C1 segment of cervical spinal cord (tissue), 14 donors: ENCODE measurements at places on chromosomes 3 and 15.

DNA sequence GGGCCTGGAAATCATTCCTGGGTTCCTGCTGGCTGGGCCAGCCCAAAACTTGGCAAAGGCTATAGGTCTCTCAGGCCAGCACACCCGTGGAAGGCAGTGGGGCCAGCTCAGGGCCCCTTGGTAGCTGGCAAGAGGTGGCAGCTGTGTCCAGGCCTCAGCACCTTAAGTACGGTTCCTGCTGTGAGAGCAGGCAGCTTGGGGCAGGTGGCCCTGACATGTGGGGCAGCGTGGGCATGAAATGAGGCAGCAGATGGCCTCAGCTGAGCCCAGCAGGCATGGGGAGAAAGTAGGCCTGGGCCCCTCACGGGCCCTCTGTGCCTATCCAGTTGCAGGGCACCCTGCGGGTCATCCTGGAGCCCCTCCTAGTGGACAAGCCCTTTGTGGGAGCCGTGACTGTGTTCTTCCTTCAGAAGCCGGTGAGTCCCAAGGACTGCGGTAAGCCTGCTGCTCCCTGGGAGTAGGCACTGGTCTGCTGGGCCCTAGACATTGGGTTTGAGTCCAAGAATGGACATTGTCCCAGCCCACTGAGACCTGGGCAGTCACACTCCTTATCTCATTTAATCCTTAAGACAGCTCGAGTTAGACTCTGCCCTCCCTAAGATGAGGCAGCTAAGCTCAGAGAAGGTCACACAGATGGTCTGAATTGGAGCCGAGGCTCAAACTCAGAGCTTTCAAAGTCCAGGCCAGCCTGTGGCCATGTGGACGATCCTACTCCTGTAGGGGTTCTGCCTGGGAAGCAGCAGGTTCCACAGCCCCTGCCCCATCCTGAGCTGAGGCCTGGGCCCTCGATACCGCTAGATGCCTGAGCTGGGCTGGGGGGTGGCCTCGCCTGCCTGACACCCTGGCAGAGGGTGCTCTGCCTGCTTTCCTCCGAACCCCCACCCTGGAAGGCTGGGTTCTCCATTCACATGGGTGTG, 25.5 kb downstream of the ESYT3 start:
- DNase-seq = no peak

DNA sequence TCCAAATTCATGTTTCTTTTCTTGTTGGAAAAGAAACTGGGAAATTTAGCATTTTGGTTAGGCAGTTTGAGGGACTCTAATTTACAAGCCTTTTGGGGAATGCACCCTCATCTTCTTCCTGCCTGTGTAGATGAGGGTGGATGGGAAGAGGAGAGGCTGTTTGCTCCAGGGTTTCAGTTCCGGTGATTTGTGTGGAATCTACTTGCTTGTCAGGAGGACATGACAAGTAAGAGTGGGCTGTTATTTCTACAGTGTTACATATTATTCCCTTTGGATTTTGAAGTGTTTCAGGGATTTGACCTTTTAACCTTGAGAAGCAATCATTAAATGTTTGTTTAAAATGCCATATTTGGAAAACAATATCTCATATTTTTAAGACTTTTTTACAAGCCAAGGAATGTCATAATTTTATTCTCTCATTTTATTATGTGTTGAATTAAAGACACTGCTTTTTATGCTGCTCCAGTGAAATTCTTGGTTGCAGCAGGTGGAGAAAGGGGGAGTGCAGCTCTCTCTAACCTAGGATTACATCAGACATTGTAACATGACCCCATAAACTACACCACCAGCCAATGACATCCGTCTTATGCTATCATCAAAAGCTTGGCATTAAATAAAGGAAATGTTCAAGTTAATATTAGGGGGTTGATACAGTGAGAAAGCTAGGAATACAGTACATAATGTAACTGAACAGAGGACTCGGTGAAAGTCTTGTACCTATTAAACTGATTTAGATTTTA, 30.2 kb downstream of the PLAAT1 start:
- no peak for DNase-seq

- DNase-seq = no peak
Observed at GRCh38 chr3:1576047-1576446, 483.2 kb downstream of the CNTN6 start.

GRCh38 chr3:82088749-82089148, 327.3 kb upstream of the GBE1 start:
- DNase-seq = no peak

DNA sequence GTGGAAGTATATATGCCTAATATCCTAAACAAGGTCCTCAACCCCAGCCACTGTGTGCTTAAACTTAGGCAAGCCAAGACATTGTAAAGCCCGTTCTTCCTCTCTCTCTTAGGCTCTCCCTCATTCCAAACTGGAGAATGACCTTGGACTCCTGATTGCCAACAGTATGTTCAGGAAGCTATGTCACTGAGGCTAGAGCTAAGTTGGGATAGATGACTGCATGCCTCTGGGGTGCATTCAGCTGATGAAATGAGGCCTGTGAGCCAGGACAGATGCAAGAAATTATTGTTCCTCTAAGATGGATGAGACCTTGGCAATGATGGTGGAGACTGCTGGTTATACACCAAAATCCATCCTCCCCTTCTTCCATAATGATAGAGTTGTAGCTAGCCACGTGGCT, 27.9 kb upstream of the TBC1D21 start:
- no peak for DNase-seq

DNA sequence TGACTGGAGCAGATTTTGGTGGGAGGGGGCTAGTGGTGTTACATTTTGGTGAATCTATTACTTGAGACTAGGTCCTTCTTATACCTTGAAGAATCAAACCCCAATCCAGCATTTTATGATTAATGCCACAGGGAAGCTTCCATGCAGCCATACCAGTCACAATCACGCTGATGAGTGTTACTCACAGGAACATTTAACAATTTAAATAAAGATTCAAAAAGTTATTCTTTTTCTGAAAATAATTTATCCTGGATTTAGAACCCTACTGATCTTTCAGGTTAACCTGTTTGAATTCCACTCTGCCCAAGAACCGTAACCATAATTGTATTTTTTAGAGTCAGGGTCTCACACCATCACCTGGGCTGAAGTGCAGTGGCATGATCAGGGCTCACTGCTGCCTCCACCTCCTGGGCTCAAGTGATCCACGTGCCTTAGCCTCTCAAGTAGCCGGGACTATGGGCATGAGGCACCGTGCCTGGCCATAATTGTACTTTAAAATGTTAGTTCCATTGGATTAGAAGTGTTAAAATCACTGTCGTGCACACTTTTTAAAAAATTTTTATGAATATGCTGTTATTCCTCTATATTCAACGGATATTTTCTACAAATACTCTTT, 929 bp upstream of the MTMR10 start:
- no peak for DNase-seq

DNA sequence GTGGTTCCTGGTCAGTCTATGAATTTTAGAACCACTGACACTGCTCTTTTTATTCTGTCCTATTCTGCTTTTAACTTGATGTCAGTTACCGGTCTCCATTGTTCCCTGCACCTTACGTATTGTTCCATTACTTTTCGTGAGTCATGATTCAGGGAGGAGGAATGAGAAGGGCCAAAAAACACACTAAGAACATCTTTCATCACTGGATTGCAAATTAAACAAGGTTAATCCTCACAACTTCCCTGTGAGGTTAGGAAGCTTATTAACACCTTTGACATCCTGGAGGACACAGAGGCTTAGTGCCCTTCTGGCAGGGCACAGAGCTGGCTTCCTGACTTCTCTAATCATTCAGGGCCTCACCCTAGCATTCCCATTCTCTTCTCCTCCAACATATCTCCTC, 227.6 kb upstream of the SATB1 start:
- DNase-seq = no peak

- DNase-seq = no peak
Observed at GRCh38 chr3:42057561-42058211, 33.5 kb upstream of the TRAK1 start.

DNA sequence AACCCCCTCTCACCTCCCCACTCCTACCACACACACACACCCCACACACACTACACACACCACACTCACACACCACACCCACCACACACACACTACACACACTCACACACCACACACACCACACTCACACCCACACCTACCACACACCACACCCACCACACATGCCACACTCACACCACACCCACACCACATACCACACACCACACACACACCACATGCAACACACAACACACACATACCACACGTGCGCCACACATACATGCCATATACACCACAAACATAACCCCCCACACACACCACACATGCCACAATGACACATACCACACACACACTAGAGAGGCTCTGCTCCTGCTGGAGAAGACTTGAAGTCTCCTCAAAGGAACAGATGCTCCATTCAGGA, 5.9 kb upstream of the ITPKA start:
- no peak for DNase-seq

GRCh38 chr3:115363071-115363470, 216.0 kb upstream of the ZBTB20 start:
- no peak for DNase-seq

DNA sequence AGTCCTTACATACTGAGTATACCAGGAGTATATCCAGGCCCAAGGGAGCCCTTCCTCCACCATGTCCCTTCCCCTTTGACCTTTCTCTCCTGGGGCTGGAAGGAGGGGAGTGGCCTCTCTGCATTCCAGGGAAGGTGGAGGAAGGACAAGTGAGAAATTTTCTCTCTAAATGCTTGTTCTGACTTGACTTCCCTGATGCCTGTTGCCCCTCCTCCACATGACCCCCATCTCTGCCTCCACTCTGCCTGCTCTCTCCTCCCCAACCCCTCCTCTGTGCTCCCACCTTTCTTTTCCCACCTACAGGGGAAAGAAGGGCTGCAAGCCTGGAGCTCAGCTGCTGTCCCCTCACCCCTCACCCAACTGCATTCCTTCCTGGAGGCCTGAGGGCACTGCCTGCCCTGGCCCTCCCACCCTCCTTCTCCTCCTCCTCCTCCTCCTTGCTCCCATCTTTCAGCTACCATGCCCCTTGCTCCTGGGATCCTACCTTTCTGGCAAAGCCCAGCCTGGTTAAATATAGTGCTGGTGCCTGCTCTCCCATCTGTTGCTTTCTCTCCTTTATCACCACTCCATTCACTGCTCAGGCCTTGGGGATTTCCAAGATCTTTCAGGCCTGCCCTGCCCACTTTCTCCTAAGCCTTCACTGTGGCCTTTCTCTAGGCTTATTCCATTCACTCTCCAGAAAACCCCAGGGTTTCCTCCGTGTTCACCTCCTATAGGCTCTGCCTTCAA, 8.5 kb upstream of the DAG1 start:
- DNase-seq = no peak

DNA sequence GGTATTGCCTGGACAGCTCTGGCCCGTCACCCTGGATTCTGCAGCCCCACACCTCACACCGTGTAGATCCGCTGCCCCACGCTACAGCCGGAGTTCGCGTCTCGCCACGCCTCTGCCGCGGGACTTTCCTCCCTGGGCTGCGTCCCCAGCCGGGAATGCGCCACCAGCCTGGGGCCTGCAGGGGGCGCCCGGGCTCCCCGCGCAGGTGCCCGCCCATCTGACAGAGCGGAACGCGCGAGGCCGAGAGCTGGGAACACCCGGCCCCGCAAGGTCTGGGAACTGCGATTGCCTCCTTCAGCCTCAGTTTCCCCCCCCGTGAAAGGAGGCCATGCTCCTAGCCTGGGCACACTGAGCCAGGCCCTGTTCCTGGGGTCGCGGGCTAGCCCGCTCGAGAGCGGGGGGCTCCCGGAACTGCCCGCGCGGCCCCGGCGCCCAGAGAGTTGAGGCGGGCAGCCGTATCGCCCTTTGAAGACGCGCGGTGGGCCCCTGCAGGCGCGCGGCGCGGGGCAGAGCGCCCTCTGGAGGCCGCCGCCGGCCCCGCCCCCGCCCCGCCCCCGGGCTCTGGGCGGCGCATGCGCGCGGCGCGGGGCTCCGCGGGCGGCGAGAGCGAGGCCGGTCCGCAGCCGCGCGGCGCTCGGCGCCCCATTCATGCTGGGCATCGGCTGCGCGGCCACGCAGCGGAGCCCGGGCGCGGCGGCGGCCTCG, at the start of gene PLXNA1:
TSS of gene PLXNA1 (plus strand) at position 645 of the 705 bp plus-strand sequence. CDS start 5,479 bp downstream, outside the sequence.
- no peak for DNase-seq

DNA sequence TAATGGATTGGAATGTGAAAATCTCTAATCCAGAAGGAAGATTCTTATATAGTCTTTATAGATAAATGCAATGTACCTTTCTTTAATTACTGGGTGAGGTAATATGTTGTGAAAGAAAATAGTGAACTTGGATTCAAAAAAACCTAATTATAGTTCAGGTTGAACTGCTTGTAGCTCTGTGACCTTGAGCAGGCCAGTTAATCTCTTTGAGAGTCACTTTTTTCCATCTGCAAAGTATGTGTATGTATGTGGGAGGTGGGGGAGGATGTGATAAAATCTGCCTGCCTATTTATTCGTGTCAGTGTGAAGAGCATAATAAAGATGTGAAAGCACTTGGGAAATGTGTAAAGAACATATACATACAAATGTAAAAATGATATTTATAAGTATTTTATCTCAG, 34.4 kb downstream of the GLCE start:
- DNase-seq = no peak

DNA sequence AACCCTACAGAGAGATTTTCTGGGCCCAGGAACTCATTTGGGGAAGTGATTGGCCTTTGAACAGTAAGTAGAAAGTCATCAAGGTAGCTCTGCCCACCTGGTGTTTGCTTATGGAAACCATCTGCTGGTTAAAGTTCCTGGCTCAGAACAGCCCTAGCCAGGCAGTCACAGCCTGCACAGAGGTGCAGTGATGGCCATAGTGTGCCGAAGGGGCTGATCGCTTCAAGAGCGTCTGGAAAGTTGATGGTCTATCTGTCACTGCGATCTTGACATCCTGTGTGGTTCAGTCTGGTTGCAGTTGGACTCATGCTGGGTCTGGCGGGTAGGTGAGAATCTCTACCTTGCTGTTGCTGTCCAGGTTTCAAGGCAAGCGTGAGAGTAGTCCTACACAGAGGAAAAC, 151.6 kb downstream of the SLCO3A1 start:
- no peak for DNase-seq

DNA sequence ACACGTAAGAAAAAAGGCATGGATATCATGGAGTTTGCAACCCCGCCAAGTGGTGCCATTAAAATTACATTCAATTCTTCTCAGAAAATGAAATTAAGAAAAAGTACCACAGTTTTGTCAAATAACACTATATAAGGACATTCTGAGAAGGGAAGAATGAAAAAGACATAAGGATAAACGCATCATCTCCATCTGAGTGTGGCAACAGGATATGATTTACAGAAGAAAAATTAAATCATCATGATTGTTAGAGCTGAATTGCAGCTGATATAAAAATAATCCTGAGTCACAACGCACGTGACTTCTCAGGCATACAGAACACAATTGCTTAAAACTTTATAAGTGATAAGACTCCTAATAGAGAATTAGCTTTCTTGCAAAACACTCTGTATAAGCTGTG, 133.8 kb downstream of the GREM1 start:
- no peak for DNase-seq

GRCh38 chr3:27253831-27254230, 115.4 kb downstream of the NEK10 start:
- no peak for DNase-seq

- peak; percentile 74 for DNase-seq
Observed at GRCh38 chr3:108090049-108090700, 656 bp downstream of the CD47 start.
